Erythroblast (primary cell): ENCODE measurements at places on chromosomes 2 and 18.

- no peak for DNase-seq
Measured at GRCh38 chr2:55962915-55963314, 39.3 kb upstream of the EFEMP1 start.

- no peak for DNase-seq
Measured at GRCh38 chr2:33219114-33219513, 257.3 kb upstream of the RASGRP3 start.

GRCh38 chr2:230589025-230589424 is 123.6 kb upstream of the CAB39 start:
- DNase-seq, result no peak

GRCh38 chr2:53640466-53640865 is 127.1 kb upstream of the CHAC2 start:
- DNase-seq, result no peak

DNA sequence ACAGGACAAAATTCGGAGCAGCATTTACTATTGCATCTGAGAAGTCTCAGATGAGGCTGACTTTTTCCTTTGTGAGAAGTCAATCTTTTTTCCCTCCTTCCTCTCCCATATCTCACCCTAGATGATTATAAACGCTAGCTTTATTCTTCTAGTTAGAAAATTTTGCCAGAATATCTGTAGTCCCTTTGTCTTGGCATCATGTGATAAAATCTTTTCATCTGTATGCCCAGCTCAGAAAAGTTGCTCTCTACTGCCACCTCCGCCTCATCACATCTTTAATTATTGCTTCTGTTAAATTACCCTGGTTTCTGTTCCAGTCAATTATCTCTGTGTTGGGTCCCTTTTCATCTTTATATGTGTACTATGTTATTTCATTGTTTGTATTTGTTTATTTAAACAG is 210.8 kb upstream of the SLC35G4 start:
- no peak for DNase-seq

GRCh38 chr2:203533676-203534591 is 1.2 kb downstream of the RAPH1 start:
- no peak for DNase-seq

GRCh38 chr2:68352651-68353391 is 12.3 kb upstream of the PLEK start:
- peak; percentile 98 for DNase-seq

DNA sequence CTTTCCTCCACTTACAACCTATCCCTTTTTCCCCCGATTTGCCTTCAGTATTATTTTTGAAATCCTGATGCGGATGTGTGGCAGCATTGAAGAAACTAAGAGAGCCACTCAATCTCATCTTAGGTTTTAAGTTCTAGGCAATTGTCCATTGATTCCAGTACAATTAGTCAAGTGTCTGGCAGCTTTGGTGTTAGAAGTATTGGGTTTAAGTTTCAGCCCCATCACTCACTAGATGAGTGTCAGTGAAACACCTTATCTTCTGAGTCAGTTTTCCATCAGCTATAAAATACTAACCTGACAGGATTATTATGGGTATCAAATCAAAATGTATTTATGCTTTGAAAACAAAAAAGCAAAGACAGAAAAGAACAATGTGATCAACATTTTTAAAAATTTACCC is 16.8 kb upstream of the CUL3 start:
- no peak for DNase-seq

GRCh38 chr2:106758901-106759497 is 127.0 kb downstream of the ST6GAL2 start:
- no peak for DNase-seq

DNA sequence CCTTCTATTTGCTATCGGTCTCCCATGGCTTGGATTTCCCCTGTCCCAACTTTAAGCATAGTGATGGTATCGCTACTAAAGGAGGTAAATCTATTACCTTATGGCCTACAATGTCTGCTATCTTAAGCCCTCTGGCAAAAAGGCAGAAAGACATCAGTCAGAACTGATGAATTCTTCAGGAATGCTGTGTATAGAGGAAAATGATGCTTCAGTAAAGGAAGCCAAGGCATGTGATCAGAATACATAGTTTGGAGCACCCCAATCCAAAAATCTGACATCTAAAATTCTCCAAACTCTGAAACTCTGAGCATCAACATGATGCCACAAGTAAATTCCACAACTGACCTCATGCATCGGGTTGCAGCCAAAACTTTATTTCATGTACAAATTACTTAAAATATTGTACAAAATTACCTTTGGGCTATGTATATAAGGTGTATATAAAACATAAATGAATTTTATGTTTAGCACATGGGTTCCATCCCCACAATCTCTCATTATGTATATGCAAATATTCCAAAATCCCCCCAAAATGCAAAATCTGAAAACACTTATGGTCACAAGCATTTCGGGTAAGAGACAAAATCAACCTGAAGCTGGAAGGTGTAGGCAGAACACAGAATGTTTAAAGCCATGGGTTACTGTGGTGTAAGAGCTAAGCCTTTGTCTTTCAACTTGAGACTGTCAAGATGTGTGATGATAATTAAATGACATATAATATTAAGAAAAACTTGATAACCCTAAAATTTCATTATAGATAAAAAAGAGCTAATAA is 66.2 kb downstream of the CUL3 start:
- no peak for DNase-seq

- no peak for DNase-seq
Measured at GRCh38 chr18:34734056-34734455, 24.0 kb downstream of the DTNA start.

DNA sequence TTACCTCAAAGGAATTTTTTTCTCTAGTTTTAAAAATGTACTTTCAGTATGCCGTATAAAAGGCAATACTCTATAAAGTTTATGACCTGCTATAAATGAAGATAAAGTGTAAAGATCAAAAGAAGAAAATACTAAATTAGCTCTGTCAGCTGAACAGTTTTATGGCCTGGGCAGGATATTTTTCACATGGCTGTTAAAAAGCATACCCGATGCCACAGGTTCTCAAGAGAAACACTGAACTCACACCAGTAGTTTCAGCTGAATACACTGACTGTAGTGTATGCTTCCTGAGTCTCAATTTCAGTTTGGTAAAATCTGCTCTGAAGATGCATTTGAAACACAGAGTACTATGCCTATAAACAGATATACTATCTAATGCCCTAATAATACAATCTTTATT is 126.0 kb downstream of the PIGN start:
- no peak for DNase-seq

- DNase-seq, result no peak
Measured at GRCh38 chr18:22173221-22173927, 4.0 kb downstream of the GATA6 start.

- DNase-seq, result no peak
Measured at GRCh38 chr2:224685121-224685520, 31.0 kb downstream of the CCDC195 start.

- DNase-seq, result no peak
Measured at GRCh38 chr2:86140969-86141392, 34.9 kb downstream of the PTCD3 start.

- no peak for DNase-seq
Measured at GRCh38 chr18:11548916-11549551, 60.4 kb upstream of the SLC35G4 start.

DNA sequence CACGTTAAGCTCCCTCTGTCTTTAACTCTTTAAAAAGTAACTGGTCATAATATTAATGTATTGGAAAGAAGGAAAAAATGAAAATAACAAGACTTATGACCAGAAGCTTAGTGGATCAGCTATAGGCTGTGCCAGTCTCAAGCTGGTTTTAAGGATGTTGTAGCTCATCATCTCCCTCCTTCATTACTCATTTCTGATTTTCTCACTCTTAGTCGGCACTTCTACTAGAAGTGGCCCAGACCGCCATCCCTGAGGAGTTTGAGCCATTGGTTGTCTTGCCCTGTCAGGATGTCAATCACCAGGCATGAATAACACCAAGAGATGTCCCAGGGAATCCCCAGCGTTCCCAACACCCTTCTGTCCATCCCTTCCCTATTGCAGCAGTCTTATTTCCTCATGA is 151.5 kb downstream of the ASXL3 start:
- DNase-seq, result no peak
